ENCODE measurements at places on chromosomes 5 and 9.
A peak's percentile ranks its signal among the peaks of the same experiment; 100 is the strongest.

- no peak for DNase-seq
Measured at GRCh38 chr5:108257996-108258395, 123.9 kb downstream of the FBXL17 start.

DNA sequence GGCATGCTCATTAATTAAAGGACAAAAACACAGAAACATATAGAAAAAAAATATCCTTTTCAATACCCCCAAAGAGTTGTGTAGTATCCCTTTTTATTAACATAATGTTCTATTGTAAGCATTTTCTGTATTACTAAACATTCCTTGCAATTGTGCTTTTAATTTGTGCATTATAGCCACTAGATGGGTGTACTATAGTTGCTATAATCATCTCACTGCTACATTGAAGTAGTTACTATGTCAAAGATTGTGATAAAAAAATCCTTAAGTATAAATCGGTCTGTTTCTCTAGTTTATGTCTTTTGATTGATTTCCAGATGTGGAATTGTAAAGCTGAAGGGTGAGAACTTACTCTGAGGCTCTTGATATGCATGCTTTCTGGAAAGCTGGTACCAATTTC is 21.4 kb downstream of the FREM1 start:
- DNase-seq, result no peak

DNA sequence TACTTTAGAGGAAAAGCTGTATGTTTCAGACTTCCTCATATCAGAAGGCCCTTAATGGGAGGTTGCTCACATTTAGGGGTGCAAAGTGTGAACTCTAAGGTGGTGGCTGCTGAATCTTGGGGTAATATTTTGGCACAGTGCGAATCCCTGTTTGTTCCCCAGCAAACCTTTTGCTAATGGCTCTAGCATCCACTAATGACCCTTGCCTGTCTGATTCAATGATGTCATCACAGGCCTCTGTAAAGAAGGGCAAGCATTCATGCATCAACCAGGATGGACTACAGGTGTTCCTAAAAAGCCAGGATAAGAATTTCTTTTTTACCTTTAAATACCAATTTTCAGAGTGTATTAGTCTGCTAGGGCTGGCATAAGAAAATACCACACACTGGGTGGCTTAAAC is 20.4 kb downstream of the TMEM171 start:
- DNase-seq, result no peak

GRCh38 chr9:87898151-87898550 is 15.5 kb downstream of the SPATA31E1 start:
- no peak for DNase-seq

DNA sequence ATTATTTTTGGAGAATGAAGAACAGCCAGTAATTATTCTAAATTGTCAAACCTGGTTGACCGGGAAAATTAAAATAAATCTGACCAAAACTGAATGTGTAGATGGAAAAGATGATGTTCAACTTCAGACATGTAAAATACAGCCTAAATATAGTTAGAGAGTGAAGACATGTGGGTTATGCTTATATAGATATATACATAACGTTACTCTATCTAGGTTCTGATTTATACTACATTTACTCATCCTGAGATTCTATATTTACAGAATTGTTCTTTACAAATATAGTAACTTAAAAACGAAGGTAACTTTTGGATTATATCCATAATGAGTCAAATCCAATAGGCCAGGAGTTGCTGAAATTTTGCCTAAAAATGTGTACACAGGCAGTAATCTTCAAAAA is 20.8 kb upstream of the THG1L start:
- DNase-seq, result no peak

DNA sequence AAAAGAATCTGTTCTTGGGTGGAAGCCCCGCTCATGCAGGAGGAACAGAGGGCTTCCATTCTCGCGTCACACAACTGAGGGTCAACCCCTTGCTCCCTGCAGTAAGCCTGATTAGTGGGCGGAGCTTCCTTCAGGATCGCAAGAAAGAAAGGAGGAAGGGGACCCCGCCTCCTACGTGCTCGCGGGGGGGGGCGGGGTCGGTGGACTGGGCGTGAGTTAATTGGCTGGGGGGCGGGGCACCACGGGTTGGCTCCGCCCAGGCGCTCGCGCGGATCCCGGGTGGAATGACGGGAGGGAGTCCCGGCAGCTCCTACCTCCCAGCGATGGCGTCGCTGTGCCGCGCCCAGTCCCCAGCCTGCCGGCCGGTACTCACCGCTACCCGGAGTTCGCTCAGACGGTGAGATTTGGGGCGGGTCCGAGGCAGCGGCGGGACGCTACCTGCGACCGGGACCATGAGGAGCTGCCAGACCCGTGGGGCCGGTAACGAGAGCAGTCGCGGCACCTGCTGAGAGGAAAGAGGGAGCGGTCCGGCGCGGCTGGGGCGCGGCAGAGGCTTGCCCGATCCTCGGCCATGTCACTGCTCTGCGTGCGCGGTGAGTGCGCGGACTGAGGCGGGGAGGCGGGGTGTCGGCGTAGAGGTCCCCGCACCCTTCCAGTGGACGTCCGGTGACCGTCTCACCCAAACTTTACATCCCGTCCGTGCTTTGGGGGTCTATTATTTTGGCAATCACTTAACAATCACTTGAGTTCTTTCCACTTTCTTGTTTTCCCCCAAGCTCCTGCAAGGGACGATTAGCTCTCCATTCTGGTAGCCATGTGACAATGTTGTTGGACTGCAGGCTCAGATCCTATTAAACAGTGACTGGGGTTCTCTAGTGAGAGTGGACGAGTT is at the start of gene UNC13B:
UNC13B (plus strand) TSS at position 297 of the 892 bp plus-strand sequence; CDS start at position 572, 275 bp downstream.
- peak; percentile 87 for DNase-seq

- DNase-seq, result no peak
Measured at GRCh38 chr5:181217803-181218062, 5.3 kb upstream of the TRIM41 start.

DNA sequence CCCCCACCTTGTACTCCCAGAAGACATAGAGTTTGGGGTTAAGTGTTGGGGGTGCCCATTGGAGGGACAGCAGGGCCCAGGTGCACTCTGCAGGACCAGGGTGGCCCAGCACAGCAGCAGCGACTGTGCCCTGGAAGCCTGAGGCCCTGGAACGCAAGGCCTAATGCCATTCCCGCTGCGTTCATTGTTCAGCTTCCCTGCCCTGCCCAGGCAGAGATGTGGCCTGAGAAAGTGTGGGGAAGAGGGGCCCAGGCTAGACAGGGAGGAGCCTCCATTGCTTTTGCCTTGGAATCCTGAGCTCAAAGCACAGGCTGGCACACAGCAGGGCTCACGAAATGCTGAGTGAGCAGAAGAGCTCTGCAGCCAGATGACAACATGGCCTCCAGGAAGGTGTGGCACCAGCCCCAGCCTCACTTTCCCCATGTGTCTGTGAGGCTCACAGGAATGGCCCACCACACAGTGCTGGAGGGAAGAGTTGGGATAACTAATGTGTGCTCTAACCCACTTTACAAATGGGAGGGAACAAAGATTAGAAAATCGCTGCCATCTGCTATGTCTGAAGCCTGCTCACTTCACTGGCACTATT is 19.4 kb downstream of the S1PR3 start:
- DNase-seq, result no peak

- no peak for DNase-seq
Measured at GRCh38 chr9:134712243-134712642, 70.6 kb downstream of the COL5A1 start.

DNA sequence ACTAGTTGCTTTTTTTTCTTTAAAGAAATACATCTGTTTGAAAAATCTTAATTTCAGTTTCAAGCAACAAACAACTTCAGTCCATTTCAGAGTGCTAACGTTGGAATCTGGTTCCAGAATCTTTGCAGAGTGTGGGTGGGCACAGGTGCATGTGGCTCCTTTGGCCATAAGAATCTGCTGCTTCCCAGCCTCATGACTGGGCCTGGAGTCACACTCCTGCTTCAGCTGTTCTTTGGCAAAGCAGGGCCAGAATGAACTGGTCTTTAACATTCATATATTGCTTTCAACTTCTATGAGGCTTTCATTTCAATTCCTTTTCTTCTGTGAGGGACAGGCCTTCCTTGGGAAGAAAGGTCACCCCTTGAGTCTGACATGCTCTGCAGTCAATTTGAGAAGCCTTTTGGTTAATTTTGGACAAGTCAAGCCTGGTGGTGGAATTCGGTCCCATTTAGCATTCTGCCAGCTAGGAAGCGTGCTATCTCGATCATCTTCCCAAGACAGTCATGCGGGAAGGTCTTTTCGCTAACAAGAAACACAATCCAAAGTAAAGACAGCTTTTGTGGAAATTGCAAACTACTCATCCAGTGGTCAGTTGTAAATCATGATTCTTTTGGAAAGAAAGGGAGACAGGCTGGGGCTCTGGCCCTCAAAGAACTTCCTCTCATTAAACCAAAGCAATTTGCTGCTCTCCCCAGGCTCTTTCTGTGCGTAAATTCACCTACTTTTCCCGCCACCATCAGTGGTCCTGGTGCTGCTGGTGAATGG is 55.2 kb downstream of the SLC1A3 start:
- no peak for DNase-seq

- no peak for DNase-seq
Measured at GRCh38 chr5:9069650-9070049, 476.2 kb downstream of the SEMA5A start.

DNA sequence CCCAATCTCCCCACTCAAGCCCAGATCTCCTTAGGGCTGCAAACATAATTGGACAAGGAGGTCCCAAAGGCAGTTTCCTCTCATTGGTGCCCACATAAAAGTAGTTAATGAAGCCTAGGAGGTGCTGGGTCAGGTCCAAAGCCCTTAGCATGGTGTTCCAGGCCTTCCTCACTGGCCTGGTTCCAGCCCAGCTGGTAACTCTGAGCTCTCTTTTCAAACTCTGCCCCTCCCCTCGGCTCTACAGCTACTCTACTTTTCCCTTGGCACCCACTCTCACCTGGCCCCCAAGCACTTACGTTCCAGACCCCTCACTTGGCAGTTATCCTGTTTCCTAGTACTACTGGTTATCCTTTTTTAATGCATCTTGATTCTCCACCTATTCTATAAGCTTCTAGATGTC is 9.9 kb downstream of the SEPTIN8 start:
- no peak for DNase-seq

GRCh38 chr9:84207491-84207951 is 133.0 kb downstream of the SLC28A3 start:
- no peak for DNase-seq

DNA sequence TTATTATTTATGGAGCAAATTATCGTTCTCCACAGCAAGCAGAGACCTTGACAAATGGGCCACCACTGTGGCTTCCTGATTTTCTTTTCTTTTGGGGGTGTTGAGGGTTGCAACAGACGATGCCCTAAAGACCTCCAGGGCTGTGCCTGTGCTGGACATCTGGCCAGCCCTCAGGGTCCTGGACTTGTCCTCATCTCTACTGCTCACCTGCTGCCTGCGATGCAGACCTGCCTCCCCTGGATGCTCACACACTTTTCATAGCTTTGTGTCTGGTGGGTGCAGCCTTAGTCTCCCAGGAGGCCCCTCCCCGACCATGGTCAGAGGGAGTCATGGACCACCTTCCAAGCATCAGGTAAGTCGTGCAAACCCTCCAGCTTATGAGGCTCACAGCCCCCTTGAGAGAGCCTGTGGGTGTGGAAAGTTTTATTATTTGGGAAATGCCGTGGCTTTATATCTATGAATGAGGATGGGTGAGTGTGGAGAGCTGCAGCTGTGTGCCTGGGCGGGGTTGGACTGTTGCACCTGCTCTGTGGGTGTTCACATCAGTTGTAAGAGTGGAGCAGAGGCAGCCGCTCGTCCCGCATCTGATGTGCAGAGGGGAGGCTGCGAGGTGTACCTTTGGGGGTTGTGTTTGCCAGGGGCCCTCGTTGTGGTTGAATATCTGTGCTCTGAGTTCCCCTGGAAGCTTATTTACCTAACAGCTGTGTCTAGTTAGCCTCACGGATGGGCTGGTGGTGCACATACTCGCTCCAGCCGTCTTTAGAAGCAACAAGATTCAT is 126.3 kb upstream of the IRX4 start:
- DNase-seq, result no peak

DNA sequence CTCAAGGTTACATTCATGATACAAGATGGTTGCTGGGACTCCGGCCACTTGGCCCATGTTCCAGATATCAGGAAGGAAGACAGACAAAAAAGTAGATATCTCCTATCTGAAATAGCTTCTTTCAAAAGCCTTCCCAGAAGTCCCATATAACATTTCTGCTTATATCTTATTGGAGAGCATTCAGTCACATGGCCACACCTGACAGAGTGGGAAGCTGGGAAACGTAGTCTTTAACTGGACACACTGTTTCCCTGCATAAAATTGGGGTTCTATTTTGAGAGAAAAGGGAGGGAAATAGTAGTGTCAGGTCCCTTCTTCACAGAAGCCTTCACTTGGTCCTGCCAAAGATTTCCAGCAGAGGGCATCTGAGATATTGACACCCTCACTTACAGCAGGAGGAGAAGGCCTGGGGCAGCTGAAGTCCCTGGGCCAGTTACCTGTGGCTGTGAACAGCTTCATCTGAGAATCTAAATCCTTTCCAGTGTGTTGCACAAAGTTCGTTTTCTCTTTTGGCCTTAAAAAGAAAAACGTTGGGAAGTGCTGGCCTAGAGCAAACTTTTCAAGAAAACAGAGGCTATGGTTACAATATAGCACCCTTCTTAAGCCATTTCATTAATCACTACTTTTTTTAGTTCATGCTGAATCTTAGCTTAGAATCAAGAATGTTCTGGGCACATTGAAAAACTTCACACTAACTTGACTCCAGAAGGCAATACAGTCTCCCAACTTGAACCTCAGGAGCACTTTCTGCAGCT is 33.5 kb downstream of the SPEF2 start:
- DNase-seq, result no peak

- DNase-seq, result no peak
Measured at GRCh38 chr5:73280821-73281746, 108.1 kb downstream of the TMEM174 start.

GRCh38 chr9:21081999-21082398 is 4.3 kb upstream of the IFNB1 start:
- no peak for DNase-seq

DNA sequence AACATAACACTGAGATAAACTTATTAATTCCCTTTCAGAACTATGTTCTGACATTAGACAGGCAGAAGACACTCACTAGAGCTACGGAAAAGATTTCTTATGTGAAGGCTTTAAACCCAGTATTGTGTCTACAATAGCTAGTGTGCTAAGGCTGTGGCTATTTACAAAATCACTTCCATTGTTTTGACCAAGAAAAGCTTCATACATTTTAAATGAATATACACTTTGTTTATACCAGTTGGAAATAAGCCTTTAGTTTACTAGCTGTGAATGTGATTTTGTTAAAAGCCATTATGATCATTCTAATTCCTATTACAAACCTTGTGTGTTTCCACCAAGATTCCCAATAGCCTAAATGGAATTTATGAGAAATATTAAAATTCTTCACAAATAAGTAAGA is 83.0 kb downstream of the AGTPBP1 start:
- DNase-seq, result no peak

DNA sequence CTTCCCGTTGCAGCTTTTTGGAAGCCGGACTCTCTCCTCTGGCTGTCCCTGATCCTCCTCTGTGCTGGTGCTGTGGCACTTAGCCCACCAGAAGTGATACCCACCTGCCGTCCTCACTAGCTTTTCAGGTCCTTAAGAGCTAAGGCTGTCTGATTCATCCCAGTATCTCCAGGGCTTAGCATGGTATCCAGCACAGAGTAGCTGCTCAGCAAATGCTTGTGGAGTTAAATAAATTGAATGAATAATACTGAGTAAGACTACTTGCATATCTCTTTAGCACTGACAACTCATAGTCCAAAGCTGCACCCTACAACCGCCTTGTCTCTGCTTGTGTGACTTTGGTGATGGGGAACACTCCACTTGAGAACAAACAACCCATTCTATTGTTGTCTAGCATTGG is 7.7 kb upstream of the XPA start:
- no peak for DNase-seq
